ENCODE measurements at places on chromosomes 6 and 20.

DNA sequence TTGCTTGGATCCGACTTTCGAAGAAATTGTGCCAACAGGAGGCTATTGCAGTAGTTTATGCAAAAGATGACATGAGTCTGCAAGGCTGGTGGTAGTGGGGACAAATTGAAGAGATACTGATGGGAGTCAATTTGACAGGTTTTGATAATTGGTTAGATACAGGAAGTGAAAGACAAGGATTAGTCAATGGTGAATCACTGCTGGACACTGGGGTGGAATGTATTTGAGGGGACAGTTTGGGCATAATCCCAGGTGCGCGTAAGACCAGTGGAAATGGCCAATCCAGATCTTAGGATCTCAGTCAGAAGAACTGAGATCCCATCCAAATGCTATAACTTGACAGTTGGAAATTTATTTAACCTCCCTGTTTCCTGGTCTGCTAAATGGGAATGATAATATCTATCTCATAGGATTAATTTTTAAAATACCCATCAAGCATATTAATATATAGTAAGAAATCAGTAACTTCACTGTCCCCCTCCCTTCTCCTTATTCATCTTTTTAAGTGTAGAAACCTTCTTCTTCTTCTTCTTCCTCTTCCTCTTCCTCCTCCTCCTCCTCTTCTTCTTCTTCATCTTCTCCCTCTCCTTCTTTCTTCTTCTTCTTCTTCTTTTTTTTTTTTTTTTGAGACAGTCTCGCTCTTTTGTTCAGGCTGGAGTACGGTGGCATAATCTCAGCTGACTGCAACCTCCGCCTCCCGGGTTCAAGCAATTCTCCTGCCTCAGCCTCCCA, 30.9 kb upstream of the ERVFRD-1 start:
- no peak for DNase-seq

- DNase-seq = no peak
Measured at GRCh38 chr6:73157870-73158269, 67.4 kb downstream of the KHDC1L start.

DNA sequence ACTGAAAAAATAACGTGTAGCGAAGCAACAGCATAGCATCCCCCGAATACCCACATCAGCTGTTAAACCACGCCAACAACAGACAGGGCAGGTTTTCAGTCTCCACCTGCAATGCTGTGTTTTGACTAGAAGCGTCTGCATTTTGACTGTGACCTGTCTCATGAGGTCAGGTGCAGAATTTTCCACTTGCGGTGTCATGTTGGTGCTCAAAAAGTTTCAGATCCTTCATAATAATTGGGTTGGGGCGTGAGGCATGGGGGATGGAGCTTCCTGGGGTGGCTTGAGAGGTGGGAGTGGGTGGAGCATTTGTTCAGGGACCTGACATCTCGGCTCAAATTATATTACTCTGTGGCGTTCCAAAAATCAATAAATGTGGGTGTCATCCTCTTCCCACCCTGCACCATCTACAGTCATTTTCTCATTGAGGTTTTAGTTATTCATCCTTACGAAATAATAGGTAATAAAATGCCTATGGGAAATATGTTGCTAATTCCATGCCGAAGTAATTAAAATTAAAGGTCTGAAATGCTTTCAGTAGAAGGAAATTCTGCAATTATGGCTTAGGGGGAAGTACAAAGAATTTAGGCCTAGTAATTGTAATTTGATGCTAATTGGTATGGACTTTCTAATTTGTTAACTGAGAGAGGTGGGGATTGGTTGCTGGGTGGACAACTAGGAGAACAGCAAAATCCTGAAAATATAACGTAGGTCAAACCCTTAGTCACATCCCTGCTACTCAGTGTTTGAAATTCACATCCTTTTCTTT, 81.0 kb downstream of the TIAM2 start:
- no peak for DNase-seq

DNA sequence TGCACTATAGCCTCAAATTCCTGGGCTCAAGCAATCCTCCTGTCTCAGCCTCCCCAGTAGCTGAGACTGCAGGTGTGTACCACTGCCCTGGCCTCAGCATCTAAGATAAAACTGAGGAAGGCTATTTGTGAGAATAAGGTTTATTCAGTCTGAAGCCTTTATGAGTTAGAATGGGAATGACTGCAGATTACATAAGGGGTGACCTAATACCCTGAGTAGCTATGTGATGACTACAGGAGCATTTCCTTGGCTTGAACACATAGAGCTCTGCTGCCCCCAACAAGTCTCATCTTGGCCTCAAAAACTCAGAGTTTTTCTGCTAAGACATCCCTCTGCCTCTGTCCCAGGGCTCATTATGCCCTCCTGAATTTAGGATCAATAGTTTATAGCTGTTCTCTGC, 7.6 kb downstream of the GSS start:
- DNase-seq = no peak

DNA sequence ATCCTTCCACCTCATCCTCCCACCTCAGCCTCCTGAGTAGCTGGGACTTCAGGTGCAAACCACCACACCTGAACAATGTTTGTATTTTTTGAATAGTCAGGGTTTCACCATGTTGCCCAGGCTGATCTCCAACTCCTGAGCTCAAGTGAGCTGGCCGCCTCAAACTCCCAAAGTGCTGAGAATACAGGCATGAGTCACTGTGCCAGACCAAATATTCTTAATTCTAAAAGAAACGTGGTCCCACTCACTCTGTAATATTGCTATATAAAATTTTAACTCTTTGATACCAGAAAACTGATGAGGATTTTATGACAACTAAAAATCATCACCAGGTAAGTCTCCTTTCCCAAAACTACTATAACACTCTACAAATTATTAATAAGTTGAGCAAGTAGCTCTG, 716.8 kb upstream of the GJE1 start:
- DNase-seq = no peak
